ENCODE measurements at places on chromosomes 6 and 20.
A peak's percentile ranks its signal among the peaks of the same experiment; 100 is the strongest.

DNA sequence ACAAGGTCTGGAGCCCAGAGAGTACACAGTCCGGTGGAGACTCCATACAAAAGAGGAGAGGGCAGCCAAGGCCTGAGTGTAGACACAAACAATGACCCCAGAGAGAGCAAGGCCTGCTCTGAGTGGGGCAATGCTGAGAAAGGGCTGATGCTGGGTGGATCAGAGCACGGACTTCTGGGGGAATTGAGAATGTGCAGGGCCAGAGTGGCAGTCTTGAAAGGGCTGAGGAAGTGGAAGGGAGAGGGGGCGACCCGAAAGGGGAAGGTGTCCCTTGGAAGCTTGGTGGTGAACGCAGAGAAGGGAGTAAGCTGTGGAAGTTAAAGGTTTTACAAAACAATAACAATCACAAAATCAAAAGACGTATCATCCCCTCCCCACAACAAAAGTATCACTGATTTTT is 12.0 kb upstream of the GRM4 start:
- no peaks in the 10 kb centered on the region for H3K27me3 ChIP-seq
- H3K4me1 ChIP-seq = no peaks in the 10 kb centered on the region
- H3K4me3 ChIP-seq = no peak overlapping the region
- no peaks in the 10 kb centered on the region for H3K36me3 ChIP-seq

- no peak overlapping the region for H3K27ac ChIP-seq
- no peak for DNase-seq
- H3K27me3 ChIP-seq = no peaks in the 10 kb centered on the region
These were observed 214.4 kb downstream of the RNF144B start for GRCh38 chr6:18601516-18602020.

GRCh38 chr20:56537997-56538396 is 5.0 kb downstream of the FAM209B start:
- no peak overlapping the region for H3K4me3 ChIP-seq
- no peaks in the 10 kb centered on the region for H3K4me1 ChIP-seq
- no peak overlapping the region for H3K27ac ChIP-seq
- no peaks in the 10 kb centered on the region for H3K27me3 ChIP-seq

DNA sequence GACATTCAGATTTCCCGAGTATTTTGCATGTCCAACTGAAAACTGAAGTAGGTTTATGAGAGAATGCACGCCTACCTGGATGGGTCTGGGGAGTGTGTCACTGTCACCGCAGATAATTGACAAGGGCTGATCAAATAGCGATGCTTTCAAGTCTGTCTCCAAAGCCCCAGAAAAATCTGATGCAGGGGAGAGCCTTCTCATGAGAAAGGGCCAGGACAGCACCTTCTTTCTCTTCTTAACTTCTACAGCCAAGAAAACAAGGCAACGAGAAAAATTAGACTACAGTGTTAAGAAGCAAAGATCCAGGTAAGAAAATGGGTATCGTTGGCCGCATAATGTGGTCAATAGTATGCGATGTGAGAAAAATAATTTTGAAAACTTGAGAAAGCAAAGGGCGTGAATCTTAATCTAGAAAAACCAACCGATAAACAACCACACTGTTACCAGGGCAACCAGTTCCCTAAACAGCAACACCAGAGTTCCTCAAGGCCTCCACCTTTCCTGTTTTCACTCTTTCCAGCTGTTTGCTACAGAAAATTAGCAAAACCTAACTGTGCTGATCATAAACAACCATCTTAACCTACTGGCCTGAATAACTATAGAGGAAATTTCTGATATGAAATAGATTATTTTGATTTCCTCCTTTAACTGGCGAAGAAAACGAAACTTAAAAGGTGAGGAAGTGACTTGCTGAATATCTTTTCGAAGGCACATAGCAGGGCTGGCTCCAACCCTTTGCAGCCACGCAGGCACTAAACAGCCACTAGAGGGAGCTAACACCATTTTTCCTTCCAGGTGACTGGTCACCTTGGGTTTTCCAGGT is 2.6 kb downstream of the TAGAP start:
- H3K4me1 ChIP-seq = peaks cover 3% of the 10 kb centered on the region
- peak overlapping the region; percentile 40 for H3K27ac ChIP-seq
- no peaks in the 10 kb centered on the region for H3K27me3 ChIP-seq
- peak; percentile 68 for DNase-seq
- peak overlapping the region; percentile 19 for H3K4me3 ChIP-seq

- peaks cover 6% of the 10 kb centered on the region for H3K4me1 ChIP-seq
- no peak overlapping the region for H3K4me3 ChIP-seq
- no peak for DNase-seq
- no peaks in the 10 kb centered on the region for H3K36me3 ChIP-seq
These were observed 37.1 kb downstream of the MAN1A1 start for GRCh38 chr6:119312441-119312840.

- no peak for DNase-seq
- H3K4me1 ChIP-seq = peaks cover 13% of the 10 kb centered on the region
- no peak overlapping the region for H3K4me3 ChIP-seq
- H3K36me3 ChIP-seq = peaks cover 27% of the 10 kb centered on the region
- no peak overlapping the region for H3K27ac ChIP-seq
These were observed 17.8 kb downstream of the ACTR5 start for GRCh38 chr20:38766071-38766470.

DNA sequence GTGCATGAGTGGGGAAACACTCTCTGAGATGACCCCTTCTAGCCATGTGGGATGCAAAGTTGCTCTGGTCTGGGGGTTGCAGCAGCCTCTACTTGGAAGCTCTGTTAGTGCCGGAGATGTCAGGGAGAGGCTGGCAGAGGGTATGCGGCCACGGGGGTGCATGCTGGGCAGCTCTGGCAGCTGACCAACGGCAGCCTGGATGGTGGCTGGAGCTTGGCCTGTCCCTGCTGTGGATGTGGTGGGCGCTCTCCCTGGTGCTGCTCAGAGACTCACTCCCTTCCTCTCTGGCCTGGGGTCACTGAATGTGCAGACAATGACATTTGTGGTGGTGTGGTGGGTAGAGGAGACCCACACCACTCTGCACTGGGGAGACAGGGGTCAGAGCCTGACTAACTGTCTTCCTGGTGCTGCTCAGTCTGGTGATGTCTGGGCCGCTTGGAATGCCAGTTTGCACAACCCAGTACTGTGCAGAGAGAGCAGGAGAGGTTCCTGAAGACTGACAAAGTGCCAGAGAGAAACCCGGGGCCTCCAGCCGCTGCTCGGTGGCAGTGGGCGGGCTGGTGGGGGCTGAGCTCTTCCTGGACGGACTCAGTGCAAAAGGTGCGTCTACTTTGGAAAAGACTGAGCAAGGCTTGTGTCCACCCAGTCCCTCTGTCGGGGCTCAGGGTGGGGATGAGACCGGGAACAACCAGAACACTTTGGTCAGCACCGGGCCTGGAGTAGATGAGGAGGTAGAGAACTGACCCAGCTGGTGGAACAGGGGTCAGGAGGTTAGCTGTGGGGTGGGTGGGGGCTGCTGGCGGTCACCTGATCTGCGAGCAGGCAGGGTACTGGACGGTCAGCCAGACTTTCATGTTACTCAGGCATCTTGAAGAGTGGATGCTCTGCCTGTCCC is 2.7 kb downstream of the MYT1 start:
- no peaks in the 10 kb centered on the region for H3K36me3 ChIP-seq
- no peak overlapping the region for H3K4me3 ChIP-seq
- H3K4me1 ChIP-seq = no peaks in the 10 kb centered on the region
- H3K27ac ChIP-seq = no peak overlapping the region

All from pancreas (tissue), 10 donors.